Ovary (tissue), 10 donors: ENCODE measurements at places on chromosomes 4 and X. TPM values are rescaled to one million over a fixed set of nuclear protein-coding genes. Genes with fewer than 3 reads are reported as not detected.

The NFKB1 gene
- total RNA-seq: 36.4 TPM

DNA sequence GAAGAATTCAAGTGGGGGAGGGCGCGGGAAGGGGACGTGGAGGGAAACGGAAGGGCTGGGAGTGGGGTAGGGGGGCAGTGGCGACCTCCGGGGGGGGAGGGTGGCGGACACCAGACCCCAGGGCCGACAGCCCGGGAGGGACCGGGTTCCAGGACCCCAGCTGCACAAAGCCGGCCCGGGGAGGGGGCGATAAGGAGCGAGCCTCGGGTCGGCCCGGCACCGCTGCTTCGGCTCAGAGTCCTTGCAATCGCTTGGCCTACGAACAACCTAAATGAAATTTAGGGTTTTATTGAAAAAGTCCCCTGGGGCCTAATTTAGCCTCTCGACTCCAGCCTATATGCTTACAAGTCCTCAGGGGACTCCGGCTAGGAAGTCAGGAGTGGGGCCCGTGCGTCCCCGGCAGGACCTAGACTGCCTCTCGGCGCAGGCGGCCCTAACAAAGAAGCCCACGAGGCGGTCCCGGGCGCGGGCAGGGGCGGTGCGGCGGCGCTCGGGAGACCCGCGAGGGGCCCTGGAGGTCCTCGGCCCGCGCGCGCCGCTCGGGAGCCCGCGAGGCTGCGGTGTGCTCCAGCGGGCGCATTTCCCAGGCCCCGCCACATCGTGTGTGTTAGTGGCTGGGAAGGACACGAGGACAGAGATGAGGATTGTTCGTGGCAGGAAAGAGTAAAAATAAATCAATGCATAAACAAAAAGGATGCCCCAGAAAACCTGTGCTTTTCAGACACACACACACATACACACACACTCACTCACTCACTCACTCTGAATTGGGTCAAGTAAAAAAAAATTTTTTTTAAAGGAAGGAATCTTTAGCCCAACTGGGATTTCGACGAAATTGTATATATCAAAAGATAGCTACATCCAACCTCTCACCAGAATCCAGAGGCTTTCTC, 70.0 kb downstream of the MGST2 start:
- DNase-seq: peak; percentile 73

The SHROOM2 gene
- total RNA-seq: 10.0 TPM

DNA sequence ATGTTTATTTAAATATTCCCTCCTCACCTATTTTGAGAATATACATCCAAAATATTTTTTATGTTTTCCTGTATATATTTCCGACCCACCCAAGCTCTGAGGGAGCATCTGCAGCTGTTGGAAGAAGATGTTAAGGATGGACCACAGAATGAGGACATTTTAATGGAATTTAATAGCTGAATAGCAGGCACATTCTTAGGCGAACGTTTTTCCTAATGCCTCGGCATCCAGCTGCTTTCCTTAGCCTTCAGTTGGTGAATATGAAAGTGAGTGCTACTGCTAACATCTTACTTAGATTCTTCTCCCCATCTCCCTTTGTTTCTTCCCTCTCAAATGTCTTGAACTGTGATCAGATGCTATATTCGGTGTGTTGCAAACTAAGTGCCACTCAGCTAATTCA, 158.0 kb upstream of the CTSO start:
- no peak for DNase-seq

GRCh38 chrX:347351-348117, 28.9 kb upstream of the GTPBP6 start:
- DNase-seq: no peak
